Natural killer cell treated with Interleukin-12 subunit alpha and Interleukin-12 subunit beta and Interleukin-15 and Interleukin-18, amount 100 ng/mL, for 72 hours (primary cell): ENCODE measurements at places on chromosomes 5 and 9. TPM values are rescaled to one million over a fixed set of nuclear protein-coding genes. Genes with fewer than 3 reads are reported as not detected.
A peak's percentile ranks its signal among the peaks of the same experiment; 100 is the strongest.

GRCh38 chr5:157714596-157714864 lies 16.7 kb upstream of the THG1L start:
- no peak for DNase-seq

DNA sequence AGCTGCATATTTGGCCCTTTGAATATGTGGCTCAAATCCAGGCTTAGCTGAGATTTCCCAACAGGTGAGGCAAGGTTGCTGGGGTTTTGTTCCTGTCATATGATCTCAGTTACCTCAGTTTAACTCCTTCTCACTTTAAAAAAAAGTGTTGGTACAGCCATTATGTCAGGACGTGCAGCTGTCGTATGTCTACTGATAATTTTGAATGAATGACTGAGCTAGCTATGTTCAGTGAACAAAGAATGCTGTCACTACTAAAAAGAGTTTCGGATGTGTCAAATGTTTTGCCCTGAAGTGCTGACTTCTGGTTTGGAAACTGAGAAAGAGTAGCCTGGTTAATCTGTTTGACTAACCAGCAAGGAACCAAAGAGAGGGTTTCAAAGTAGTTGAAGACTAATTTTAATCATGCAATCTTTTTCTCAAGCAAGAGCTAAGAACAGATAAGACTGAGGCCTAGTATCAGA lies 106.3 kb upstream of the NR3C1 start:
- DNase-seq: no peak

DNA sequence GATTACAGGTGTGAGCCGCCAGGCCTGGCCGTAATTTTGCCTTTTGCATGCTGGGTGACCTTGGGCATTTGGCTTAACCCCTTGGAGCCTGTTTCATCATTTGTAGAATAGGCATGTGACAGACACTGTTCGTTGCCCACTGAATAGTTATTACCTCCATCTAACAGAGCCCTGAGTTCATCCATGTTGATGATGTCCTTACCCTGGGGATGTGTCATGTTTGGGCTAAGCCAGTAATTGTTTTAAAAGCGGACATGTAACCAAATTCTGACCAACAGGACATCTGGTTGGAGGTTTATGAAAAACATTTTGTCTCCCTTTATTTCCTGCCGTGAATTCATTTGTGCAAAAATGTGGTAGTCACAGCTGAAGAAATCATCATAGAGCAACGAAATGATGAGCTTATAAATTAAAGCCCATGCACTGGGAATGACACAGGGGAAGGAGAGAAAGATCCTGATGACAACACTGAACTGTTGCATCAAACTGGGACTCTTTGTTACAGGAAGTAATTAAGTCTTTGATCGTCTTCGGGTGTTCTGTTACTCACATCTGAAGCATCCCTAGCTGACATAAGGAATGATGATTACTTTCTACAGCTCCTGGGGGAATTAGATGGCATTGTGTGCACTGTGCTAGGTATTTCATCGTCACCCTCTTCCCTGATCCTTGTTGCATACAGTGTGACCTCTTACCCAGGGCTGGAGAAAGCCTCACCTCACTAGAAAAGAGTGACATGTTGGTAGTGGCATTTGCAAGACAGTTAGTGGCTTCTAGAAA lies 117.8 kb downstream of the FGF18 start:
- no peak for DNase-seq

Gene SLC36A2
- total RNA-seq: not detected

- DNase-seq: no peak
Measured at GRCh38 chr5:6788956-6789649, 75.9 kb downstream of the TENT4A start.

DNA sequence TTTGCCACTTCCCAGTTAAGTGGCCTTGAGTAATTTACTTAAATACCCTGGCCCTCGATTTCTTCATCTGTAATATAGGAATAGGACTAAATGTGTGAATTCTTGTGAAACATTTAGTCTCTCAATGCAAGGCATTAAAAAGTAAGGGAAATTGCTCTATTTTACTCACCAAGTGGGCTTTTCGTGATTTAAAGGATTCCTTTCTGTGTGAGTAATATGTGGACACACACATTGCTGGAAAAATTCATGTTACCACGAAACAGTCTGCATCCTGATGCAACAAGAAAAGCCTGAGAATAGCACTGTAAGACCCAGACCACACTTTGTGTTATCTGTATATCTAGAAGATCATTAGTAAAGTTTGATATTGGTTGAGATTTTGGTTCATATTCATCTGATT lies 1243.0 kb upstream of the CDH9 start:
- DNase-seq: no peak

GRCh38 chr5:111124793-111125192 lies 32.6 kb downstream of the WDR36 start:
- DNase-seq: no peak

Gene CDH9
- total RNA-seq: not detected

- no peak for DNase-seq
Measured at GRCh38 chr5:108379722-108380530, 2.0 kb downstream of the FBXL17 start.

Gene ZFR
- 58.2 TPM for total RNA-seq

DNA sequence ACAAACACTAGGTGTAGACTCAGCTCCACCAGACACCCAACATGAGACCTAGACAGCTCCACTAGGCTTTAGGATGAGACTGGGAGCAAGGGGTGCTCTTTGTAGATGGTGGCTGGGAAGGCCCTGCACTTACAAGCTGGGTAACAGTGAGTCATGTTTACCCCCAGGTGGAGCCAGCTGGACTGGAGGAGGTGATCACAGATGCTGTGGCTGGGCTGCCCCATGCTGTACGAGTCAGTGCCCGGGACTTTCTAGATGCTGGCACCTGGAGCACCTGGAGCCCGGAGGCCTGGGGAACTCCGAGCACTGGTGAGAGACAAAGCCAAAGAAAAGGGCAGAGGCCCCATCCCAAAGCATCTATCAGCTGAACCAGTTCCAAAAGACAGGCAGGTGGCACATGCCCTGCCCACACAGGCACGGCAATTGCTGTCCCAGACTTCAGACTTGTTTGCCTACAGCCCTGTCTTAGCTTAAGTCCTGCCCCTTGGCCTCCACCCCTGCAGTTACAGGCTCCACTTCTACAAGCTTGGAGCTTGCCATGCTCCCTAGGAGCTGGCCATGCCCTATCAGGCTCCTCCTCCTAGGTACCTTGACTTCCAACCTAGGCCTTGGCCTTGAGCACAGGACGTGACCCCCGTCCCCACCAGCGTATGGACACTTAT lies 2.7 kb downstream of the CCL27 start:
- DNase-seq: no peak

Gene PHF24
- not detected for total RNA-seq

- DNase-seq: no peak
Measured at GRCh38 chr9:22169243-22169642, 160.1 kb upstream of the CDKN2B start.

Gene PIP5KL1
- 3.7 TPM for total RNA-seq

Gene RIOK2
- 46.2 TPM for total RNA-seq

DNA sequence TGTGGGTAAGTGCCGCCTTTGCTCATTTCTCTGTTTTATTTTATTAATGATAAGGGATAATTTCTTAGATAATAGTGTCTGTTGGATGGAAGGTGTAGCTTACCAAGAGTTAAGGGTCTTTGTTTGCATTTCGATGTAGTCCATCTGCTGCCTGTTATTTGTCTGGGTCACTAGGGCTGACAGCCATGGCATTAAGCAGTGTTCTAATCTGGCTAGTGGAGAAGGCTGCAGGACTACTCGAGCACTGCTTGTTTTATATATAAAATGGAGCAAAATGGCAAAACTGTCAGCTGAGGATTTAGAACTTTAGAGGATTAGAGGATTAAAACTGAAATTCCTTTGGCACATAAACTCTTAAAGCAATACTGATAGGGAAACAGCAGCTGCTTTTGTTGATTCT lies 67.5 kb downstream of the C7 start:
- DNase-seq: no peak

- no peak for DNase-seq
Measured at GRCh38 chr9:78671785-78672184, 374.9 kb downstream of the PSAT1 start.

- no peak for DNase-seq
Measured at GRCh38 chr5:75681125-75681830, 36.0 kb downstream of the POC5 start.

Gene MYOT
- total RNA-seq: not detected

Gene F12
- 0.45 TPM for total RNA-seq

Gene RASGRF2
- total RNA-seq: 2.3 TPM

DNA sequence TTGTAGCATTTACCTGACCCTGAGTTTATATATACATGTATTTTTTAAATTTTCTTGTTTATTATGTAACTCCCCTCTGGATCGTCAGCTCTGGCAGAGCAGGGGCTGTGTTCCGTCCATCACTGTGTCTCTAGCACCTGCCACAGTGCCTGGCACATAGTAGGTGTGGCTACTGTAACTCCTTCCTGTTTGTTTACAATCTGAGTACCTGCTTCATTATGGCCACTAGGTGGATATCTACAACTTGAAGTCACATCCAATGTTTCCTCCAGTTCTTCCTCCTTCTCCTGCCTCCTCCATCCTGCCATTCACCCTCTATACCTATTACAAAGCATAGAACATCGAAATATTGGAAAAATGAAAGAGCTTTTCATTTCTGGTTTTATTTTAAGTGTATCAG lies 14.2 kb upstream of the PPP1R2B start:
- no peak for DNase-seq

- DNase-seq: no peak
Measured at GRCh38 chr5:2155556-2155955, 272.8 kb upstream of the IRX4 start.

- DNase-seq: no peak
Measured at GRCh38 chr9:128361296-128361985, 9.7 kb upstream of the URM1 start.

GRCh38 chr5:5387777-5388176 lies 34.7 kb upstream of the ICE1 start:
- DNase-seq: no peak

Gene CXCL14
- total RNA-seq: not detected

Gene PLEKHG4B
- not detected for total RNA-seq

Gene SPARC
- total RNA-seq: not detected

DNA sequence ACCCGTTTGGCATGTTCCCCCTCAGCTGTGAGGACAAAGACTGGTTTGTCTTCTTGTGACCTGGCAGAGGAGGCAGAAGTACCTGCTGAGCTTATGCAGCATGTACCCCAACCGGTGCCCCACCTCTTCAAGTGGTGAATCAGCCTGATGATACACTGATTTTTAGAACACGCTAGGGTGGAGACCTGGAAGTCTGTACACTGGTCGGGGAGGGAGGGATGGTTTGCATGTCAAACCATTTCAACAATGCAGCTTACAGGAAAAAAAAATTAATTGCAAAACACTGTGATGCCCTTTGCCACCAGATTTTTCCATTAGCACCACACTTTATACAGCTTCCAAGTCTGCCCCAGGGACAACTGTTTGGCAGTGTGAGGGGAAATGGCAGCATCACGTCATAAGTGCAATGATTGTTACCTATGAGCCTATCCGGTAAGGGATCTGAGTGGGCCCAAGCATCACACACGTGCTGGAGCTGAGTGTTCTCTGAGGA lies 155.1 kb upstream of the DMRT1 start:
- DNase-seq: no peak

Gene FBXW11
- total RNA-seq: 47.3 TPM

DNA sequence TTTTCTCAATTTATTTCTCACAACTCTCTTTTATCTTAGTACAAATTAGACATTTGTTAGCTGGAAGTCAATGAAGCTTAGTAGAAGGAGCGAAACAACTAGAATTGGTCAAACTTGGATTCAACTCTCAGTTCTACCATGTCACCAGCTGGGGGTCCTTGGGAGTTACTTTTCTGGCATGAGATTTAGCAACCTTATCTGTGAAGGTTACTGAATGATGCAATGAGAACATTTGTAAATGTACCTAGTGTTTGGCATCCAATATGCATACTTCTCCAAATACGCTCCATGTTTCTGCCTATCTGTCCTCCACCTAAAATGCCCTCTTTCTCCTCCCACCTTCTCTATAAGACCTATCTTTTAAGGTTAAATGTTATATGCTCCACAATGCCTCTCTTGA lies 6.3 kb downstream of the HNRNPA0 start:
- no peak for DNase-seq

- no peak for DNase-seq
Measured at GRCh38 chr9:72979405-72980100, 26.7 kb upstream of the ALDH1A1 start.

DNA sequence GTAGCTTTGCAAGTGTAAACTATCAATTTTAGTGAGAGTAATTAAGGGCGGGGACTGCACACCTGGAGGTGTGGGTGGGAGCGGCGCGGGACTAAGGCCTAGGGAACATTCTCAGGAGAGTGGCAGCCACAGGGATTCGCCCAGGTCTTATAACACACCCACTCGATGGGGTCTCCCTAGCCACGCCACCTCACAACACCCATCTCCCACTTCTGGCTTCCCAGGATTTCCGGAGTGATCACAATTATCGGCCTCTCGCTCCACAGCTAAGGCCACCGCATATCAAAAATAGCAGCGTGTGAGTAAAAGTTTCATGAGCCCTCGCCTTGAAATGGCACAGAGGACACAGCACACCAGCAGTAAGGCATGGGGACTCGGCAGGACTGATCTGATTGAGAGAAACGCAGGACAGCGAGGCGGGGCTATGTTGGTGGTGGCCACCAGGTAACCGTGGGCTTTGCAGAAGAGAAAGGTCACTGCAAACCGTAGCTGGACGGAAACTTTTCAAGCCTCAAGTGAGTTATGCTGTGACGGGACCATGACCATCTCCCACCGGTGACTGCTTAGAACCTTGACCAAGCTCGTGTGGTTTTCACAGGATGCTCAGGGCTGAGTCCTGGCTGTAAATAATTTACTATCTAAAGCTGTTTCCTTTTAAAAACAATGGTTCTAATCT lies 1.1 kb upstream of the LPAR1 start:
- no peak for DNase-seq

GRCh38 chr9:118561051-118561450 lies 808.2 kb downstream of the BRINP1 start:
- DNase-seq: no peak

- peak; percentile 91 for DNase-seq
Measured at GRCh38 chr9:130053504-130054324, at the start of gene GPR107. TSS of gene GPR107 (plus strand) at chr9:130053906. CDS start at chr9:130053933, 27 bp downstream.

DNA sequence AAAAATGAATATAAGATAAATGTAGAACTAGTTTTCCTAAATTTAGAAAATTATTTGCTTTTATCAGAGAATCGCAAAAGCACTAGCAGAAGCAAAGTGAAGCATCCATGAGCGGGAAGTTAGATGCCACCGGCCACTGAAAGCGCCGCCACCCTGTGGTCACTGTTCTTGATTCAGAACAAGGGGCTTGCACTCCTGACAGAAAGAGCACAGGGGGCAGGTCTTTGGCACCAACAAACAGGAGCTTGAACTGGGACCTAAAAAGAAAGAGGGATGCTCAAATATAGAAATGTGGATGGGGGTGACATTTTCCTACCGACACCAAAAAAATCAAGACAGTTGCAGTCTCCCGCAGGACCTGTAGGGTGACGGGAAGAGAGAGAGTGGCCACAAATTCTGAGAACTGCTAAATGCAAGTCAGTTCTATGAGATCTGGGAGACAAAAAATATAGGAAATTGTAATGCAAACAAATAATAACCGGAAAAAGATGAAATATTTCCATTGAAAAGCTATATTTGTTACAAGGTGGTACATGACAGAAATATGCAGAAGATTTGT lies 144.3 kb downstream of the CDH12 start:
- DNase-seq: no peak

- no peak for DNase-seq
Measured at GRCh38 chr9:137034039-137034708, 2.3 kb upstream of the FUT7 start.
